ENCODE measurements at places on chromosomes 6 and 20.
A peak's percentile ranks its signal among the peaks of the same experiment; 100 is the strongest.

DNA sequence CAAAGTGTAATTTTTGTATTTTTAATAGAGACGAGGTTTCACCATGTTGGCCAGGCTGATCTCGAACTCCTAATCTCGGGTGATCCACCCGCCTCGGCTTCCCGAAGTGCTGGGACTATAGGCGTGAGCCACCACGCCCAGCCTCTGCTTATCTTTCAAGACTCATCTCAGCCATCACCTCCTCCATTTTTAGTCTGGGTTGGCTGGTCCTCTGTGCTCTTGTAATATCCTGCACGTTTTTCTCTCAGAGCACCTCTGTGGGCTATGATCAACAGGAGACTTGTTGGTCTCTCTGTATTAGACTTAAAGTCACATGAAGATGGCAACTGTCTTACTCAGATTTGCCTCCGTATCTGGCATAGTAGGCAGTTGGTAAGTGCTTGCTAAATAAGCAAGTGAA lies 7.6 kb downstream of the NOTCH4 start:
- DNase-seq = no peak

DNA sequence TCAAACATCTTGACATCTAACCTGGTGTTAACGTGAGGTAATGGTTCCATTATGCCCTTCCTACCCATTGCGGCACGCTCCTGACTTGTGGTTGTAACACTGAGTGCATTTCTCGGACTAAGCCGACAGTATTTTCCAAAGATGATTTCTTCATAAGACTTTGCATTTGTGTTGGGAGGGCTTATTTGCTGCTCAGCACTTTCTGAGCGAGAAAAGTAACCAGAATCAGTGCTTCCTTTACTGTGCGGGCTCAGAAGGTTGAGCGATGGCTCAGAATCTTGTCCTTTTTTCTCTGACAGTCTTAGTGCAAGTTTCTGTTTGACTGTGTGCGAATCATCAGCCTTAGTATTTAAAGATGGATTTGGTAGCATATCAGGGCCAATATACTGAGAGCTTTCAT lies 171.7 kb downstream of the HIVEP2 start:
- DNase-seq = no peak

GRCh38 chr6:159082039-159082815 lies 37.4 kb upstream of the TAGAP start:
- DNase-seq = no peak

GRCh38 chr6:143806282-143807102 lies 36.6 kb upstream of the LTV1 start:
- DNase-seq = peak; percentile 69

GRCh38 chr6:149012040-149012545 lies 265.3 kb downstream of the UST start:
- DNase-seq = peak; percentile 100

All from fibroblast of skin of right biceps (primary cell).